Muscle of leg (tissue), 16 donors: ENCODE measurements at places on chromosomes 11 and 22. TPM values are rescaled to one million over a fixed set of nuclear protein-coding genes. Genes with fewer than 3 reads are reported as not detected.
A peak's percentile ranks its signal among the peaks of the same experiment; 100 is the strongest.

DNA sequence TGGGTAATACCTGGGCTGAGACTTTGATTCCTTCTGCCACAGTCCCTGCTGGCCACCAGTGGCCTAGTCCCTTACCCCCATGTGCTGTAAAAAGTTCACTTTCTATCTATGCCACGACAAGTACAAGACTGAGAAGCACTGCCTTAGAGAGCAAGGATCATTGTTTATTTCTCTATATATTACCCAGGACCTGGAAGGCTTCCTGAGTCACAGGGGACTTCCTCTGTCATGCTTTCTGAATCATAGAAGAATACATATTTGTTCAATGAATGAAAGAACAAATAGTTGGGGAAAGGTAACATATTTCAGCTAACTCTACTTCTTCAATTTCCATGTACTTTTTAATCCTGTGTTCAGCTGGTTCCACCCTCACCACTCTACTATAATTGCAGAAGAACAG, 5.5 kb upstream of the SYT9 start:
- peaks cover 2% of the 10 kb centered on the region for H3K27me3 ChIP-seq
- H3K4me1 ChIP-seq = peaks cover under 1% of the 10 kb centered on the region
- DNase-seq = no peak
- H3K36me3 ChIP-seq = no peaks in the 10 kb centered on the region

DNA sequence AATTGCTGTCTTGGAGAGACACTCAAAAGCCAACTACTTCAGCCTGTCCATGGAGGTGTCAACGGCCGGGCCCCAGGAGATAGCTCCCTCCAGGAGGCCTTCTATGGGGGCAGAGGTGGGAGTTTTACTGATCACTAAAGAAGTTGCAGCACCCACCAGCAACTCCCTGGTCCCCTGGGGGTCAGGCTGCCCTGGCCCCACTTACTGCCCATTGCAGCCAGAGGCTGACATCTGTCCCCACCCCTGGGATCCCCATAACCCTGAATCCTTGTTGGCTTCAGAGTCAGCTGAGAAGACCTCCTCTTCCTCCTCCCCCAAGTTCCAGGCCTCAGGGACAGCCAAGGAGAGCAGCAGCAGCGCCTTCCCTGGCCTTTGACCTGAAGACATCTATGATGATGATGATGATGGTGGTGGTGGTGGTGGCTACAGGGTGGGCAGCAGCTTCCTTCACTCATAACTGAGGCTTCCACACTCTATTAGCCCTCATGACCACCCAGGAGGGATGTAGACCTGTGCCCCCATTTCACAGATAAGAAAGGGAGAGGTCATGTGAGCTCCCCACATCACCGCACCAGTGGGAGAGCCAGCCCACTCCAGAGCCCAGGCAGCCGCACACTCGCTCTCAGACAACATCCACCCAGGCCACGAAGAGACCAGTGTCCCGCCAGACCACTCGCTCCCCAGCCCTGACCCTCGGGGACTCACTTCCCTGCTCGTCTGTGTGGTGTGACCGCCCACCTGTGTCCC, 43.8 kb upstream of the FGF3 start:
- H3K27ac ChIP-seq = no peak overlapping the region
- DNase-seq = no peak
- no peaks in the 10 kb centered on the region for H3K36me3 ChIP-seq
- H3K4me3 ChIP-seq = no peak overlapping the region
- H3K27me3 ChIP-seq = peaks cover 26% of the 10 kb centered on the region

DNA sequence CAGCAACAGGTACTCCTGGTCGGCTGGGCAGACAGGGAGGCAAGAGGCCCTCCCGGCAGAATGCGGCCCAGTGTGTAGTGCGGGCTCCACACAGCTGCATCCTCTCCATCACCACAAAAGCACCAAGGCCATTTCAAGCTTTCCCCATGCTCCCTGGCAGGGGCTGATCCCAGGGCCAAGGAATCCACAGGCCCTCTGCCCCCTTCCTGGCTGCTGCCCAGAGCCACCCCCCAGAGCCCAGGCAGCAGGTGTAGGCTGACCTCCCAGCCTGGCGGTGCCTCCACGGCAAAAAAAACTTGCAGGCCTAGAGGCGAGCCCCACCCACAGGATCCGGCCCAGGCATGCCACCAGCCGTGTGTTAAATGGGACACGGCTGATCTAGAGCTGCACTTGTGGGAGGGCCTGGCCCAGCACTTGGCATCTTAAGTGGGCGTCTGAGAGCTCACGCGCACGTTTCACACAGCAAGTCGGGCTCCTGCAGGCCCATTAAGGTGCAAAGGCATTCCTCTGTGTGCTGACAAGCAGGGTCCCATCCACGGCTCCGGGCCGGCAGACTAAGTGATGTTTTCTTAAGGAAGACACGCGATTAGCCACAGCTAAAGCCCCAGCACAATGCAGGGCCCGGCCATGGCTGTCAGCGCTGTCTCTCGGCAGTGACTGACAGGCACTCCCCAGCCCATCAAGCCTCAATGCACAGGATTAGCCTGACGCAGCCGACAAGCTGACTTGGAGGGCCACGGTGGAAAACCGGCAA, 19.8 kb upstream of the GNB1L start:
- peaks cover 5% of the 10 kb centered on the region for H3K36me3 ChIP-seq
- H3K27me3 ChIP-seq = no peaks in the 10 kb centered on the region
- peak overlapping the region; percentile 62 for H3K27ac ChIP-seq
- no peak overlapping the region for H3K4me3 ChIP-seq

DNA sequence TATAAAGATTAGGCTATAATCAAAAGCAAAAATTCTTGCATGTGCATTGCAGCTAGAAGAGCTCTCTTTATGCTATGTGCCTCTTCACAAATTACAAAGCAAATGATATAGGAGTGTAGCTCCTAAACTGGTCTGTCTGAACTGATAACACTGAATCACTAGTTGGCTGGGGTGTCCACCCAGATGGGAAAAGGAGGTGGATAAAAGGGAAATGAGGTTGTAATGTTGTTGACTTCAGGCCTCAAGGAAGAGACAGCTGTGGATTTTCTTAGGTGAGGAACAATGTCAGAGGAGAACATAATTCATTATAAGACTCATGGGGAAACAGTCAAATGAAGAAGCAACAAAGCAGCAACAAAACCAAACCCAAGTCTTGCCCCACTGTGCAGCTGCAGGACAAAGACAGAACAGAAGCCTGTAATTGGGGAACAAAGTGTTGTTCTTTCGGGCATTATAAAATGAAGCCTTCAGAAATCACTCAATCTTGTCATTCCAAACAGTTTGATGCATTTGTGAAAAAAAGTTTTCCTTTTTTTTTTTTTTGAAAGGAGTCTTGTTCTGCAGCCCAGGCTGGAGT, 130.1 kb upstream of the DDI1 start:
- no peak overlapping the region for H3K27ac ChIP-seq
- H3K36me3 ChIP-seq = no peaks in the 10 kb centered on the region
- no peaks in the 10 kb centered on the region for H3K4me1 ChIP-seq
- no peak for DNase-seq
- no peaks in the 10 kb centered on the region for H3K27me3 ChIP-seq

Gene MUC5AC
- total RNA-seq = not detected
